CD4-positive, alpha-beta T cell treated with Interleukin-17A for 4 hours (primary cell): ENCODE measurements at places on chromosomes 5 and 9.

DNA sequence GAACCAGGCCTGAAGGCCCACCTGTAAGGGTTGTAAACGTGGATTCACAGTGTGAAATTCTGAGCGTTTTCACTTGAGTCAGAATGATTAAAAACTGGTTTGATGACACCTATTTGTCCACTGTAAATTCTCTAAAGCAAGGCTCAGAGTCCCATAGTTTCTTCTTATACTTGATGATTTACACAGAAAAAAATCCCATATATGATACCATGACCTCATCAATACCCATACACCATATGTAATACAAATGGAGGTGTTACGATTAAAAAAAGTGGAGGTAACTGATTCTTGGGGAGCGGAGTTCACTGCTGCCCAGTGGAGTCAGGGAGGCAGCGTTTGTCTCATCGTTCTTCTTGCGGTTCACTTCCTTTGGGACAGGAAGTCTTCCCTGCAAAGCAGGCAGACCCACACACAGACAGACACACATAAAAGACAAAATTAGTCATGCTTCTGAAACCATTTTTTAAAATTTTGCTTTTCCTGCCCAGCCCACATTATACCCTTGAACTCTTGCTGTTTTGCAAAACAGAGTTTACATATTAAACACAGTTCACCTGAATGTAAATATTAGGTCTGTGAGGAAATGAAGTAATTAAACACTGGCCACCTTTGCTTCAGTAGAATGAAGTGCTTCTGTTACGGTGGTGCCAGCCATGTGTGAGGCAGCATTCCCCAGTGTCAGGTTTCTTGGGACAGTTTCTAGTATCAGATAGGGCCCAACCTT, 26.2 kb downstream of the NREP start:
- DNase-seq, result no peak

GRCh38 chr9:117104206-117104605, 310.7 kb downstream of the ASTN2 start:
- no peak for DNase-seq

- no peak for DNase-seq
These were observed 23.4 kb downstream of the CDK20 start for GRCh38 chr9:87950765-87951488.

DNA sequence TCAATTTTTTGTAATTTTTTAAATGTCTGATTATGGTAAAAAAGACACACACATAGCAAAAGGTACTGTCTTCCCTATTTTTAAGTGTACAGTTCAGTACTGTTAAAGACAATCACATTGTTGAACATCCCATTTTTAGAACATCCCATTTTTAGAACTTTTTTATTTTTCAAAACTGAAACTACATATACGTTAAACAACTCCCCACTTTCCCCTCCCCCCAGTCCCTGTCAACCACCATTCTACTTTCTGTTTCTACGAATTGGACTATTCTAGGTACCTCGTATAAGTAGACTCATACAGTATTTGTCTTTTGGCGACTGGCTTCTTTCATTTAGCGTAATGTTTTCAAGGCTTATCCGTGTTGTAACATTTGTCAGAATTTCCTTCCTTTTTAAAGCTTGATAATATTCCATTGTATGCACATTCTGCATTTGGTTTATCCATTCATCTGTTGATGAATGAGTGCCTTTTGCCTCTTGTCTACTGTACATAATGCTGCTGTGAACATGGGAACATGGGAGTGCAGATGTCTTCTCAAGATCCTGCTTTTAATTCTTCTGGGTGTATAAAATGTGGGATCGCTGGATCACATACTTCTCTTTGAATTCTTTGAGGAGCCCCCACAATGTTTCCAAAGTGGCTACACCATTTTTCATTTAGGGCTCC, 154.0 kb downstream of the PIK3R1 start:
- peak; percentile 46 for DNase-seq

DNA sequence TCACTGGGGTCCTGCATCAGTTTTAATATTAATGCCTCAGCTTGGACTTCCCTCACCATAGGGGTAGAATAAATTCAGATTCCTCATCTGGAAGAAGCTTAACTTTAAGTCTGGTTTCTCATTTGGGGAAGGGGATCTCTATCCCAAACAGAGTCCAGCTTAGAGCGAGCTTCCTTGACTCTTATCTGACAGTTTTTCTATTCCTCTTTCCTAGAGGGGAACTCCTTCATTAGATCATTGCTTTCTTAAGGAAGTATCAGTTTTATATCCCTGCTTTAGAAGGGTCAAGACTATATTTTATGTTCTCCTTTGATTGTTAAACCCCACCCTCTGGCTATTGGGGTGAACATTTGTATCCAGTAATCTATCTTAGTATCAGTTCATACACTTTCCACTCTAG, 24.2 kb upstream of the CDC42SE2 start:
- DNase-seq, result no peak

DNA sequence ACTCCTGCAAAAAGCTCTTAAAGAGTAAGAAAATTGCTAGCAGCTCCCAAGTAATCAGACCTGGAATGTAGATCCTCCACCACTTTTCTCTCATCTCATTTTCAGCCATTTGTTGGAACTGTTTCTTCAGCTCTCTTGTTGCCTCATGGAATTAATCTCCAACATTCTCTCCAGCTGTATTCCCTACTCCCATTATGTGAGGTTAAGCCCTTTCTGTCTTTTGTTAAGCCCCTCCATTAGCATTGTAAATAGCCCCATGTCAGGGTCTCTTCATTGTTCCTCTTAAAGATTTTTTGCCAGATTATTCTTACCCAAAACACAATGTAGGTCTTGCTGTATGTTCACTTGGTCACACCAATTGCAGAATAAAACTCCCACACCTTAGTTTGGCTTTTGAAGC, 119.8 kb downstream of the PLPPR1 start:
- DNase-seq, result no peak

- peak; percentile 97 for DNase-seq
These were observed at the start of gene TDRD7 for GRCh38 chr9:97411789-97412625. Gene TDRD7 (plus strand): TSS chr9:97412096. CDS start chr9:97428466, 16,370 bp downstream.

- no peak for DNase-seq
These were observed 1129.6 kb downstream of the PTPRD start for GRCh38 chr9:9483175-9483574.

DNA sequence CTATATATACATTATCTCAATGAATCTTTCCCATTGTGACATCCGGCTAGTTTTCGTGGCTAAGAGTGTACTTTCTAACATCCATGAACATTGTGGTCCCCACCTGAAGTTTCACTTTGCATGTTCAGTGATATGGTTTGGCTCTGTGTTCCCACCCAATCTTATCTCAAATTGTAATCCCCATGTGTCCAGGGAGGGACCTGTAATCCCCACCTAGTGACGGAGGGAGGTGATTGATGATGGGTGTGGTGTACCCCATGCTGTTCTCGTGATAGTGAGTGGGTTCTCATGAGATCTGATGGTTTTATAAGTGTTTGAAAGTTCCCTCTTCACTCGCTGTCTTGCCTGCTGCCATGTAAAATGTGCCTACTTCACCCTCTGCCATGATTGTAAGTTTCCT, 28.1 kb downstream of the MRPL22 start:
- DNase-seq, result no peak

- no peak for DNase-seq
These were observed 422.7 kb downstream of the MTRR start for GRCh38 chr5:8291641-8292040.

- DNase-seq, result no peak
These were observed 408.5 kb downstream of the KIAA0825 start for GRCh38 chr5:94209774-94210355.

DNA sequence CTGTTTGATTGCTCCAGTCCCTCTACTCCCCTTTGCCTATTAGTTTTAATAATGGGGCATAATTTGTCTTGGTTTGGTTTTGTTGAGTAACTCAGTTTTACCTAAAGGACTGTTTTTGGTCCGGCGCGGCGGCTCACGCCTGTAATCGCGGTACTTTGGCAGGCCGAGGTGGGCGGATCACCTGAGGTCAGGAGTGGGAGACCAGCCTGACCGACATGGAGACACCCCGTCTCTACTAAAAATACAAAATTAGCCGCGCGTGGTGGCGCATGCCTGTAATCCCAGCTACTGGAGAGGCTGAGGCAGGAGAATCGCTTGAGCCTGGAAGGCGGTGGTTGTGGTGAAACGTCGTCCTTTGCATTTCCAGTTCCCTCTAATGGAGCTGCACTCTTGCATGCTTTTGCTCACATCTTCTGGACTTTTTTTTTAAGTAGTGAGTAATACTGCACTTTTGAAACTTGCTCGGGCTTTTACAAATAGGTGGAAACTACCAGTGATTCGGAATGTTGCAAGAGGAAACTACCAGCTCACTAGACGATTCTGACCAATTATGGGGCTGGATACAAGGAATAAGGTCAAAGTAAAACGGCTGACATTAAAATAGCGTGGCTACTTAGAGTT, 721 bp upstream of the MAML1 start:
- DNase-seq, result peak; percentile 8

GRCh38 chr9:116497095-116497890, 189.8 kb upstream of the TRIM32 start:
- no peak for DNase-seq

GRCh38 chr5:60487885-60488442, 212.0 kb downstream of the DEPDC1B start:
- no peak for DNase-seq

- DNase-seq, result no peak
These were observed 237.5 kb upstream of the ADRA1B start for GRCh38 chr5:159678657-159679392.

DNA sequence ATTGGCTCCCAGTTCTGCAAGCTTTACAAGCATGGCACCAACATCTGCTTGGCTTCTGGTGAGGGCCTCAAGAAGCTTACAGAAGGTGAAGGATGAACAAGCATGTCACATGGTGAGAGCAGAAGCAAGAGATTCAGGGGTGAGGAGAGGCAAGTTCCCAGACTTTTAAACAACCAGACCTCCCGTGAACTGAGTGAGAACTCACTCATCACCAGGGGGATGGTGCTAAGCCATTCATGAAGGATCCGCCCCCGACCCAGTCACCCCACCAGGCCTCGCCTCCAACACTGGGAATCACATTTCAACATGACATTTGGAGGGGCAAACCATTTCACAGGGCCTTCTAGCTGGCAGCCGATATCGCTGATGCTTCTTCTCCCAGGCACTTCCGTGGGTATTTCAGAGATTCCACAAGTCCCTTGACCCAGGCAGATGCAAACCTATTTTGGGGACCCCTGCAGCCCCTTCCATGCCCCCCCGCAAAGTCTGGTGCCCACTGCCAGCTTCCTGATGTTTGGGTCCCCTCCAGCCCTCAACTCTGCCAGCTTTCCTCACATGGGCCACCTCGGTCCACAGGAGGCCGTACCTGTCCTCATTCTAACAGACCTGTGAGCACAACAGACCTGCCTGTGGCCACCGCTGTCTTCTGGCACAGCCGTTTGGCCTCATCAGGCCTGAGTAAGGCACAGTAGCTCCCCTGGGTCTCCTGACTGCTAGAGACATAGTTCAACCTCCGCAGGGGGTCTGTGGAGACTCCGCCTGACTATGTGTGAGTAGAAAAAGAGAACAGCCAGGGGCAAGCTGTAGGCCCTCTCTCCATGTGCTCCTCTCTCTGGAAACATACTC, 60.7 kb upstream of the ANGPTL2 start:
- no peak for DNase-seq

DNA sequence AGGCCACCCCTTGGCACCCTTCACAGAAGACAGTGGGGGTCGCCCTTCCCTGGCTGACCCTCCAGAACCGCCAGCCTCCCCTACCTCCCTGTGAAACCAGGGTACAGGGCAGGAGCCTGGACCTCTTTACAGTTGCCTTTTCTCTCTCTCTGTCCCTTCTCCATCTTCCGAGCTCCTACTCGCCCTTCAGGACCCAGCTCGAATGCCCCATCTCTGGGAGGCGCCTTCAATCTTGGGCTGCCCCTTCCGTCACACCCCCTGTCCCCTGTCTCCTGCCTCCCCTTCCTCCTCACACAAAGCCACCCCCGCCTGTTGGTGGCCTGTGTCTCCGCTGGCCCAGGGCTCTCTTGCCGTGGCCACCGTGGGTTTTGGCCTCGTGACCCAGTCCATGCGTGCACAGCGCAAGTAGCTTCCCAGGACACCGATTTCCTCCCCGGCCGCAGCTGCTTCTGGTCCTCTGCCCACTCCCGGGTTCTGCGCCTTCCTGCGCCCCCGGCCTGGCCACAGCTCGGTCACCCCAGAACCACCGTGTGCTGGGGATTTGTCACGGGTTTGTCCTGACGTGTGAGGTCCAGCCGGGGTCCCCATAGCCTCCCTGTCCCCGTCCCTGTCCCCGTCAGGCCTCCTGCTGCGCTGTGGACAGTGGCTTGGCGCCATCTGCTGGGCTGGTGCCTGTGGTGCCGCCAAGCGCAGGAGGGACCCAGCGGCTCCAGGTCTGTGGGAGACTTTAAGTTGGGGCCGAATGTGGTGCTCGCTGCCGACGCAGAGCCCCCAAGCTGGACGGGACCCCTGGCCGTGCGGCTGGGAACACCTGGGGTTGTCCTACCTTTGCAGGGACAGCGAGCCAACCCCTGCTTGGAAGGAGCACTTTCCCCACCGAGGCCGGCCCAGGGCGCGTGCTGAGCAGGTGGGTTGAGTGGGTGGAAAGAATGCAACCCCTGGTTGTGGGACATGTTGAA, 4.0 kb upstream of the TMEM250 start:
- DNase-seq, result peak; percentile 84

DNA sequence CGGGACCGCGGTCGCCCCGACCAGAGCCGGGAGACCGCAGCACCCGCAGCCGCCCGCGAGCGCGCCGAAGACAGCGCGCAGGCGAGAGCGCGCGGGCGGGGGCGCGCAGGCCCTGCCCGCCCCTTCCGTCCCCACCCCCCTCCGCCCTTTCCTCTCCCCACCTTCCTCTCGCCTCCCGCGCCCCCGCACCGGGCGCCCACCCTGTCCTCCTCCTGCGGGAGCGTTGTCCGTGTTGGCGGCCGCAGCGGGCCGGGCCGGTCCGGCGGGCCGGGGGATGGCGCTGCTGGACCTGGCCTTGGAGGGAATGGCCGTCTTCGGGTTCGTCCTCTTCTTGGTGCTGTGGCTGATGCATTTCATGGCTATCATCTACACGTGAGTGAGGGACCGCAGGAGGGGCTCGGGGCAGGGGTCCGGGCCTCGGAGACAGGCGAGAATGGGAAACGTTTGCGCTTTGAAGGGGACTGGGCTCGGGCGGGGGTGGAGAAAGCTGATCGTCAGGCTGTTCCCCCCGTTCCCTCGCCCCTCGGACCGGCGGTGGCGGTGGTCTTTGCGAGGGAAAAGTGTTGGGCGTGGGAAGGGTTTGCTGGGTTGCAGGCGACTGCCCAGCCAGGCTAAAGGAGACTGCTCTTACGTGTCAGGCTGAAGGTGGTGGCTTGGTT, 457 bp downstream of the UGCG start:
- DNase-seq, result peak; percentile 74

DNA sequence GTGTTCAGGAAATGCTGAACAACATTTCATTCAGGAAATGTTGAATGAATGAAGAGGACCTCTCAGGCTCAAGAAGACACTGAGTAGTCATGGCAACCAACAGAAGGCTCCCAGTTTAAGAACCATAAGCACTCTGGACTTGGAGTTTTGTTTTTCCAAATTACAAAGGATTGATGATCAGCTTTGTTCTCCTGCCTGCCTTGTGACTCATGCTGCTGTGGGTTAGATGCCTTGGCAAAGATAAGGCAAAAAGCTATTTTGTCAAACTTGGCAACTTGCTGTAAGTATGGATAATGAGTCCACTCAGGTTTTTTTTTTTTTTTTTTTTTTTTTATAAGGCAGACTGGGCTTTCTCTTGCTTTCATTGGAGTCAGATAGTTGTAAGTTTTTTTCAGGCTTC, 365.0 kb downstream of the TMEM232 start:
- no peak for DNase-seq
